ENCODE measurements at places on chromosomes 11 and 22.
A peak's percentile ranks its signal among the peaks of the same experiment; 100 is the strongest.

DNA sequence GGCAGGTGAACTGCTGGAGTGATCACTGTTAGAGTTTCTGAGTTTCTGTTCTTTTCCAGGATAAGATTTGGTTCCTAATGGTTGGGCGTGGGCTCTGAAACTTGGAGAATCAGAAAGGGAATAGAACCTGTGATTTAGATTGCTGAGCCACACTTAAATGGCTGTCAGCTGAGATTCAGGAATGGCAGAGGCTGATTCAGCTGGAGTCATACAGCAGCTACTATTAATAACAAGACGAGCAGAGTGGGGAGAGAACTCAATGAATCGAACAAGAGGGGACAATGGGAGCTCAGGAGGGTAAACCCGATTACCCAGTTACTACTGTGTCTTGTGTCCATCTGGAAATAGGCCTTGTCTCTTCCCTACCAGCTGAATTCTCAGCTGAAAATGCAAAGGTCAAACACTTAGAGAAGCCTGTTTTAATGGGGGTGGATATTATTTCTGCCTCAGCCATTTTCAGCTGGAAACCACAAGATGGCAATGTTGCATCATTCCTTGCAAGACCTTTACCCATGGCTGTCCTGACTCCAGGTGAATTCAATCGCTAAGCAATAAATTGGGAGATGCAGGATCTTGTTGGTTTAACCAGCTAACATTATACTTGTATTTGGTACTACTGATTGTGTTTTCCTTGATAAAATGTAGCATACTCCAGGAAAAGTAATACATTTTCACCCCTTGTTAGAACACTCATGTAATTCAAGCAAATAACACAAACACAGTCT lies 104.5 kb upstream of the RAG2 start:
- peak; percentile 72 for DNase-seq

GRCh38 chr11:108752297-108752751 lies 87.5 kb downstream of the DDX10 start:
- DNase-seq: peak; percentile 16

GRCh38 chr11:125494974-125495725 lies 915 bp downstream of the FEZ1 start:
- peak; percentile 69 for DNase-seq

DNA sequence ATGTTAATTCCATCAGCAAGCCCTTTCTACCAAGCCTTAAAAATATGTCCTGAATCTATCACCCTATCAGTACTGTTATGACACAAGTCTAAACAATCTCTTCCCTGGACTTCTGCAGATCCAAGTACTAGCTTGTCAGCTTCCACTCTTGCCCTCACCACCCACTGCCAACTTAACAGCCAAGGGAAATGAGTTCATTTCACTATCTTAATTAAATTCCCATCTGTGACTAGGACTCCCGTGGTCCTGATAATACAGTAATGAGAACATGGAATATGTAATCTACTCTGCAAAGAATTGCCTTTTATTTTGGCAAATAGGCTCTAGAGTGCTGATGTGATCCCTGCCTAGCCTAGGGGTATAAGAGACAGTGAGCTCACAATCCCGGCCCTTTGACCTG lies 10.1 kb downstream of the UBQLN3 start:
- DNase-seq: no peak

DNA sequence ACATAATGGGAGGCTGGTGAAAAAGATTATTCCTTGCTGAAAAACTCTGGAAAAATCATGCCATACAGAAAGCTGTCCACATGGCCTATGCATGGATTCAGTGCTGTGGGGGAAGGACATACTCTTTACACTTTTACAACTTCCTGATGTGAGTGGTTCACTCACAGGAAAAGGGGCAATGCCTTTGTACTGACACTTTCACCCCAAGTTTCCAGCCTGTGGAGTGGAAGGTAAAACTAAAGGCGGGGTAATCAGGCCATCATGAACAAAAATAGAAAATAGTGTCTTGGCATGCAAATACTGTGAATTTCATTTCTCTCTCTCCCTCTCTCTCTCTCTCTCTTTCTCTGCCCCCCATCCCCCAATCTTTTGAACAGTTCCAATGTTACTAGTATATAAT lies 281.8 kb downstream of the ETS1 start:
- DNase-seq: no peak

- peak; percentile 91 for DNase-seq
These were observed 36.7 kb downstream of the TPST2 start for GRCh38 chr22:26553056-26553752.

- DNase-seq: peak; percentile 83
These were observed 125.9 kb downstream of the TEAD1 start for GRCh38 chr11:12800032-12800671.

DNA sequence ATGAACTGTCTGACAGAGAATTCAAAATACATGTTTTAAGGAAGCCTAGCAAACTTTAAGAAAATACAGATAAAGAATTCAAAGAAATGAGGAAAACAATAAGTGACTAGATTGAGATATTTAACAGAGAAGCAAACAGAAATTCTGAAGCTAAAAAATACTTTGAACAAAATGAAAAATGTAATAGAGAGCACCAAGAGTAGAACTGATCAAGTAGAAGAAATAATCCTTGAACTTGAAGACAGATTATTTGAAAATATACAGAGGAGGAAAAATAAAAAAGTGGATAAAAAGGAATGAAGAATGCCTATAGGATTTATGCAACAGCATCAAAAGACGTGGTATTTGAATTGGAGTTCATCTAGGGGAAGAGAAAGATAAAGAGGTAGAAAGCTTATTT lies 101.9 kb upstream of the OR4B1 start:
- no peak for DNase-seq

- no peak for DNase-seq
These were observed 98.0 kb downstream of the KIAA1671 start for GRCh38 chr22:25050566-25050965.

- peak; percentile 45 for DNase-seq
These were observed 291.8 kb downstream of the MIAT start for GRCh38 chr22:26949193-26949592.

GRCh38 chr11:15374418-15374817 lies 259.7 kb downstream of the INSC start:
- DNase-seq: no peak

DNA sequence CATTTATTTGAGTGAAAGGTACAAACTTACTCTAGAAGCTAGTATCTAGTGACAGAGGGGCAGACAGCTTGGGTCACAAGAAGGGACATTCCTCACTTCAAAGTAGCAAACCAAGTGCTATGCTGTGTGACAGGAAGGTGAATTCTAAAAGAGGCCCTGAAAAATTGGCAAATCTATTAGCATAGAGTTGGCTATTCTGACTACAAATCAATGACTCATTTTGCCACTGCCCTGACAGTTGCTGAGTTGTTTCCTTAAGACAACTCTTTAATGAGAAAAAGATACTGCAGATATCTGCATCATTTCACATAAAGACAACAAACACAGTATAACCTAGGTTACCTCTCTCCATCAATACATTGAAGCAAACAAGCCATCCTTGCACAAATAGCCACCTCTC lies 524.0 kb upstream of the LRRC4C start:
- DNase-seq: no peak

DNA sequence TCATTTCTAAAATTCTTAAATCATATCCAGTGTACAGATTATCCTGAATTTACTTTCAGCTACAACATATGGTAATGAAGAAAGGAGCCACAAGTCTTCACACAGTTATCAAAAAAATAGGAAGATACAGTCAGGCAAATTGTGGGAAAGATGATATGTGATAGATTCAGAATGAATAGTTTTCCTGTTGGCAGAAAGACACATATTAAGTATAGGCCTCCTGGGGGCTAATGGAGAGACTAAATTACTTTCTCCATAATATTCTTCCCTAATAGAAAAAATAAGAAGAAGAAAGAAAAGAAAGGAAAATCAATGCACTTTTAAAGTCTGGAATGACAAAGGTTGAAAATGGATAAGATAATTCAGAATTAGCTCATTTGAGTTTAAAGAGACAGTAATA lies 2073.5 kb downstream of the LRRC4C start:
- no peak for DNase-seq

- no peak for DNase-seq
These were observed 17.4 kb downstream of the BMAL1 start for GRCh38 chr11:13294771-13295579.

DNA sequence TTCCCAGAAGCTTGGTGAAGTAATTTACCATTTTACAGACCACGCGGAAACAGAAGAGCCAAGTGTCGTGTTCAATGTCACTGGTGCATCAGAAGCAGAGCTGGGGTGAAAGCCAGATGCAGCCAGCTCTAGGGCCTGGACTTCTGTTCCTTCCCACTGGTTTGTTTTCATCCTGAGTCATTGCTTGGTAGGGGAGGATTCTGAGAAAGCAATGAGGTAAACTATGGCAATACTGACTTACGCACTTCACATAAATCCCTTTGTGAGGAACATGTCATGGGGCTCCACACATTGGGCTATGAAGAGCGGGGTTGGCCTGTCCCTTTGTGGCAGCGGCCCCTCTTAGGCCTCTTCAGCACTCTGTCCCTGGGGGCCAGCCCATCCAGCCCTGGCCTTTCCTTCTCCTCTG lies 52.4 kb upstream of the RBFOX2 start:
- DNase-seq: peak; percentile 95

GRCh38 chr22:44436736-44437135 lies 61.3 kb downstream of the RTL6 start:
- DNase-seq: no peak

- peak; percentile 53 for DNase-seq
These were observed at the start of gene SERPING1 for GRCh38 chr11:57597461-57597915. Gene SERPING1, plus strand, starts transcription at chr11:57597685. Its CDS starts 586 bp downstream, at chr11:57598271.

DNA sequence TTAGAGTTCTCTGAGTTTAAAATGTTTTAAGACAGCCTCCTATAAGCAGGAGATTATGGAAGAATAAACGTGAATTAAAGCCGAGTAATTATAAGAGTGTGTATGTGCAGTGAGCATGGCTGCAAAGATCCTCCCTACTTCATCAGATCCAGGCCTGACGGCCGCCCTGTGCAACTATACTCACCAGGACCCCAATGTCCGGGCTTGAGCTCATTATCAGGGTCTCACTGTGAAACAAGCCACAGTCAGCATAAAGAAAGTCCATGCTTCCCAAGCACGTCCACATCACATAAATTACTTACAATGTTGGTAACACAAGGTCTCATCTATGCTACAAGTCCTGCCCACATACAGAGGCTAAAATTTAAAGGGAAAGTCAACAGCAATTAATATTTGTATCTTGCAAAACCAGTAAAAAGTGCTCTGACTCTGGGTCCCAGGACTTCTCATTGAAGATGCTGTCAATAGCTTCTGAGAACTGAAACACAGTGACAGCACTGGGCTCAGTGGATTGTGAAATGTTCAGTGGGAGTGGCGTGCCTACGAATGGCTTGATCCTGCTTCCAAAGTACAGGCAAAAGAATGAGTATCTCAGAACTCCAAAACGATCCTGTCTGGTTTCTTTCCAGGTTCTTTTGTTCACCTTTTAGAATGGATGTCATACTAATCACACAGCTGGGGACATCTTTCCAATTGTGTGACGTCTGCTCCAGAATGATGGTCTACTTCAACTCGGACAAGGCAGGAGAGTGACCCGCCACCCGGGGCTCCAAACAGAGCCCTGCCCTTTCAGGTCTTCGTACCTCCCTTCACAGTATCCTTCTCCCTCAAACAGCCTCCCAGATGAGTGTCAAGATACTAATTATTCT lies 72.1 kb upstream of the ARFGAP3 start:
- peak; percentile 75 for DNase-seq

- no peak for DNase-seq
These were observed 1.7 kb upstream of the IL2RB start for GRCh38 chr22:37151401-37151800.

GRCh38 chr22:19931514-19931913 lies 10.1 kb upstream of the COMT start:
- no peak for DNase-seq

DNA sequence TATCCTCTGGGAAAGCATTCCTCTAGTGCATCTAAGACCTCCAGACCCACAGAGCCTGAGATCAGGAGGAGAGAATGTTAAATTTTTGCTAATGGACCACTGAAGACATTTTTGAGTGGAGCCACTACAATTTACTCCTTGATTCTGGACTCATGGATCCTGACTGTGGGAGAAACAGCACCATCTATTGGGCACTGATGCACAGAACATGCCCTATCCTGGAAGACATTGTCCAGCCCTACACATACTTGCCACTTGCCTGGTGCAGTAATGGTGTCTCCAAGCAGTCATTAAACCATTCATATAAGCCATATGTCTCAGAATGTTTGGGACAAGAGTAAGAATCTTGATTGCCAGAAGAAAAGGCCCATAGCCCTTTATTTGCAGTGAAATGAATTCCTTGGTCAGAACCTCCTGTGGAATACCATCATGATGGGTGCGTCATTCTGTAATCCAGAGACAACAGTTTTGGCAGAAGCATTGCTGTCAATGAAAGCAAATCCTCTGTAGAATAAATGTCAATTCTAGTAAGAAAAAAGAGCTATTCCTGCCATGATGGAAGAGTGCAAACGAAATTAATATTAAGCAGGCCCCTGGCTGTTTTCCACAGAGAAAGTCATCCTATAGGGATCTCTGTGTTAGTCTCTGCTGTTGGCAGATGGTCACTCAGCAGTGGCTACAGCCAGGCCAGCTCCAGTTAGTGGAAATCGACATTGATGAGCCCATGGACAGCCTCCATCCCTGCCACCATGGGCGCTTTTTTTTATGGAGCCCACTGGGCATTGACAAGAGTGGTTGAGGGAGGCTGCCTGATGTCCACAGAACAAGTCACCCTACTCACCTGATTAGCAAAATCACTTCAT lies 43.5 kb downstream of the GGTLC2 start:
- peak; percentile 75 for DNase-seq

GRCh38 chr11:56911312-56911711 lies 77.4 kb upstream of the OR5AK2 start:
- DNase-seq: no peak

GRCh38 chr22:28142361-28142961 lies 223.4 kb upstream of the PITPNB start:
- DNase-seq: peak; percentile 91

DNA sequence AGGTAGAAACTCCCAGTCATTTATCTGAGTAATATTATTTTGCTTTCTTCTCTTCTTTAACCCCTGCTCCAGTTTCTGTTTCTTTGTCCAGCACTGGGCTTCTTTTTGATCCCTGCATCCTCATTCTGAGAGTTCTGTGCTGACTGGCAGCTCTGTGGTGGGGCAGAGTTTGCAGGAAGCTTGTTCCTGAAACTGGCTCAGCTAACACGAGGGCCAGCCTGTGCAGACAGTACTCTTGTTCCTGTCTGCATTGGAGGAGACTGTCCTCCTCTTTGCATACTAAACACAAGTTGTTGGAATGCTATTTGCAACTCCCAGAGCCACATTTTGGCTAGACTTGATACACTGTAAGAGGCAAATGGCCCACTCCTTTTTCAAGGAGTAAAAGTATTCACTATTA lies 93.1 kb upstream of the HORMAD2 start:
- DNase-seq: no peak

DNA sequence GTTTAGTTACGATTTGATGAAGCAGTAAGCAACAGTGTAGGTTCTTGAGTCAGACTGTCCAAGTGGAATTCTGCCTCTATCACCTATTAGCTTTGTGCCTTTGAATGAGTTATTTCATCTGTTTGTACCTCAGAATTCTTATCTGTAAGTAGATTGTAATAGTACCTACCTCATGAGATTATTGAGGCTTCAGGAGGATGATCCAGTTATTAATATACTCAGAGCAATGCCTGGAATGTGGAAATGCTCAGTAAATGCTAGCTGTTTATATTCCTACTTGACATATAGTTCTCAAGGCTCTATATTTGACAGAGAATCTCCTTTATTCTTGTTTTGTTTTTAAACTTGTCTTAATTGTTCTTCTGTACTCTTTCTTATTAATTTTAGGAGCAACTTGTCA lies 70.1 kb downstream of the SFI1 start:
- no peak for DNase-seq

GRCh38 chr11:43547430-43547831 lies 133.1 kb upstream of the HSD17B12 start:
- peak; percentile 52 for DNase-seq
